ENCODE measurements at places on chromosomes 5 and 9.

DNA sequence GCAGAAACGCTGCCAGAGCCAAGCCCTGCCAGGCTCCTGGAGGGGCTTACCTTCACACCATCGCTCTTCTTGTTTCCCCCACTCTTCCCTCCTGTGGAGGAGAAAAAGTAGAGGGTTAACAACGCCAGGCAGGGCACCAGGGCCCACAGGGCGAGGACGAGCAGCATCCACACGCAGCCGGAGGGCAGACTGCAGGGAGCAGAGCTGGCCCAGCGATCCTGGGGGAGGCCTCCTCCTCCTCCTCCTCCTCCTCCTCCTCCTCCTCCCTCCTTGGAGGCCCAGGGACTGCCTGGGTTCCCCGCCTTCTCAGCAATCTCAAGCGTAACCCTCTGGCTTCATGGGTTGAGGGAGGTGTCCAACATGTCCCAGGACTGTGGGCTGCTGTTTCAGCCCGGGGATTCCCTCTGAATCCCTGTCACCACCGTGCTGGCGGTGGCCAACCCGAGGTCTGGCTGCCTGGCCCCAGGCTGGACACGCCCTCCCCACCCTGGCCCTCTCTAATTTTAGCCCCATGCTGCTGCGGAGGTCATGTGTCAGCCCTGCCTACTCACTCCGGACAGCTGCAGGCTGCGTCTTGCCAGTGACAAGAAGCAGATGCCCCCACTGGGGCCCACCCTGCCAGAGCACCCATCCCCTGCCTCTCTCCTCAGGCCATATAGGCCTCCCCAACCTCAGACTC, 44.3 kb downstream of the CAMK2A start:
- DNase-seq = no peak

DNA sequence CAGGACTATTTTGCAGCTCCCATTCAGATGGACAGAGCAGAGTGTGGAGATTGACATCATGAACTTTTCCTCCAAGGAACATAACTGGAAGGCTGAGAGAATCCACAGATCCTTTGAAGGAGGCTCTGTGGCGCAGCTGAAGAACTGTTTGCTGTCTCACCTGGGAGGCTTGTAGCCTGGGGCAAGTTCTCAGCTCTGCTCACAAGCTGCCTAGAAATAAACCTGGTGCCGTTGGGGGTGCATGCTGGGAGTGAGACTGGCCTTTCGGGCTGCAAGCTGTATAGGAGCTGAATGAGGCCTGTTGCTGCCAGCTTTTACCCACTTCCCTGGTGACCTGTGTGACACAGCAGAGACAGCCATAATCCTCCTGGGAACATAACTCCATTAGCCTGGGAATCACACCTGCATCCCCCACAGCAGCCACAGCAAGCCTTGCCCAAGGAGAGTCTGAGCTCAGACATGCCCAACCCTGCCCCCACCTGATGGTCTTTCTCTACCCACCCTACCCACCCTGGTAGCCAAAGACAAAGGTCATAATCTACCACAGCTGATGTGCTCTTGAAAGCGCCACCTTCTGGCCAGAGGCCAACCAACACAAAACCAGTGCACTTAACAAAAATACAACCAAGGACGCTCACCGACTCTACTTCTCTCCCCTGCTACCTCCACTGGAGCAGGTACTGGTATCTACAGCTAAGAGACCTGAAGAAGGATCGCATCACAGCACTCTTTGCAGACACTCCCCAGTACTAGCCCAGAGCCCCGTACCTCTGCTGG, 205.1 kb upstream of the MRPS30 start:
- DNase-seq = no peak

DNA sequence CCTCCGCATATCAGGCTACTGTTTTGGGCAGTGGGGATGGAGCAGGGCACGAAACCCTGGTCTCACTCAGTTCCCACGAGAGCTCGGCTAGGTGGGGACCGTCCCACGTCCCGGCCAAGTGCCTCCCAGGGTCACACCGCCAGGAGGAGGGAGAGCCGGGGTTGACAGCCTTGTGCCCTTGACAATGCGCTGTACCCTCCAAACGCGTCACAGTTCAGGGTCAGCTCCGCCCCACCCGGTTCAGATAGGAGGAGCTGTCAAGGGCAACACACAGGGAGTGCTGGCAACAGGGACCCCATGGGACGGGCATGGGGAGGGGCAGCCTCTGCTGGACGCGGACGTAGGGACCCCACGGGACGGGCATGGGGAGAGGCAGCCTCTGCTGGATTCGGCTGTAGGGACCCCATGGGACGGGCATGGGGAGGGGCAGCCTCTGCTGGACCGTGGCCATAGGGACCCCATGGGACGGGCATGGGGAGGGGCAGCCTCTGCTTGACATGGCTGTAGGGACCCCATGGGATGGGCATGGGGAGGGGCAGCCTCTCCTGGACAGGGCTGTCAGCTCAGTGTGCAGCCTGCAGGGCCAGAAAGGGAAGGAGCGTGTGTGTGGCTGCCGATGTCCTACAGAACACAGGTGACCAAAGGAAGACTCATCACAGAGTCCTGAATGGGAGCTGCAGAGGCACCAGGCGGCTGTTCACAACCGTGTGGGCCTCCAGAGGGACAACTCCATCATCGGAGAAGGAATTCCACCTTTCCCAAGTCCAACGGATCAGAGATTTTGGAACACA, 29.4 kb downstream of the PNPLA7 start:
- no peak for DNase-seq

- no peak for DNase-seq
Observed at GRCh38 chr5:51518607-51519006, 135.4 kb downstream of the ISL1 start.

GRCh38 chr9:115976781-115977180, 176.8 kb upstream of the PAPPA start:
- no peak for DNase-seq

Measured in fibroblast of skin of scalp (primary cell).